ENCODE measurements at places on chromosomes 3 and 15.

DNA sequence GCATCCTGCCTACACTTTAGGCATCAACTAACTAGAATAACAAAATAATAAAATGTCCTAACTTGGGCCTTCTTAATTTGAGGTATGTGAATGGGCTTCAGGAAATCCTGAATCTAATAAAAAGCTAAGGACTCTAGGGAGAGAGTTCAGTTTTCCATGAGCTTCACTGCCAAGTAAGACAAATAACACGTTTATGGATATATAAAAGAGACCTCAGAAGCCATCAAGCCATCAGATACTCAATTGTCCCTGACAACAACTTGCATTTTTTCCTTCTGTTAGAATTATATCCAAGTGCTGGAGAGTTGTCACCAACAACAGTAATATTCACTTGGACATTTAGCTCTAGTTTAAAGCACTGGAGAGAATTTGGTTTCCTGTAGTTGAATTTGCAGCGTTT is 102.4 kb upstream of the IGSF10 start:
- no peak for DNase-seq

DNA sequence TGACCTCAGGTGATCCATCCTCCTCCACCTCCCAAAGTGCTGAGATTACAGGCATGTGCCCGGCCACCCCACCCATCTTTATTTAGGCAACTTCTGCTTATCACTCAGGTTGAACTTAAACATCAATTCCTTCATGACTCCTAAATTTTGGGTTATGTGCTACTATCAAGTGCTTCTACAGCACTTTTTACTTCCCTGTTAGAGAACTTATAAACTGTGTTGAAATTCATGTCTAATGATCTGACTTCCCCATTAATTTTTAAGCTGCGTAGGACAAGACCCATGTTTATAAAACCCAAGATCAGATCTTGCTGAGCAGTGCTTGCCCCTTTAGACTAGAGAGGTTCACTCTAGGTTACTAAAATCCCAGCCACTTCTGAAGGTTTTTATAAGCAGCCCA is 266.2 kb upstream of the TPRG1 start:
- DNase-seq = no peak

DNA sequence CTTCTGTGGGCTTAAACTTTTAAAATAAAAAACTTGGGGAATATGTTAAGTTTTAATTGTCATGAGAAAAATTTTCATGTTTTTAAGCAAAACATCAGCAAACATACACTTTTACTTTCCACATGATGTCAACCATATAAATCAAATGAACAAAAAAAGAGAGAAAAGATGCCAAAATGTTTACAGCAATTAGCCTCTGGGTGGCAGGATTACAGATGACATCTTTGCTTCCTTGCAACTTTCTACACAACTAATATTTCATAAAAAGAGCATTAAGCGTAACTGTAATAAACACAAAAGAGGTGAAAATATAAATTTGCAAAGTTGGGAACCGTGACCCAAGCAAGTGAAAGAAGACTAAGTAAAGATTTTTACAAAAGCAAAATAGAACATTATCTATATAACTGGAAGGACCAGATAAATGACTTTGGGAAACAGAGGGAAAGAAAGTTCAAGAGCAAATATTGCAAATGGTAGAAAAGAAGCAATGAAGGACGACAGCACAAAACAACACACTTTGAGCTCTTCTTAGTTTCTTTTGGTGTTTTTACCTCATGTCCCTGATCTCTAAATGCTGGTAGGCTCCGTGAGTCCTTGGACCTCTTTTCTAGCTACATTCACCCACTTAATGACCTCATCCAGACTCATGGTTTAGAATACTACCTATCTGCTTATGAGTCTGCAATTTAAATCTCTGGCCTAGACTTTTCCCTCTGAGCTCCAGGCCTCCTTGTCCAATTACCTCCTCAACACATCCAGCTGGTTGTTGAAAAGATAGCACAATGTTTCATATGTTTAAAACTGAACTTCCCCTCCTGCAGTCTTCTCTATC is 9.4 kb downstream of the TP53BP1 start:
- peak; percentile 59 for DNase-seq

GRCh38 chr3:25564075-25564474 is 100.6 kb downstream of the TOP2B start:
- DNase-seq = no peak

GRCh38 chr15:40055576-40056293 is 16.8 kb upstream of the SRP14 start:
- DNase-seq = no peak

- no peak for DNase-seq
Measured at GRCh38 chr15:73946046-73946721, 19.9 kb downstream of the LOXL1 start.

DNA sequence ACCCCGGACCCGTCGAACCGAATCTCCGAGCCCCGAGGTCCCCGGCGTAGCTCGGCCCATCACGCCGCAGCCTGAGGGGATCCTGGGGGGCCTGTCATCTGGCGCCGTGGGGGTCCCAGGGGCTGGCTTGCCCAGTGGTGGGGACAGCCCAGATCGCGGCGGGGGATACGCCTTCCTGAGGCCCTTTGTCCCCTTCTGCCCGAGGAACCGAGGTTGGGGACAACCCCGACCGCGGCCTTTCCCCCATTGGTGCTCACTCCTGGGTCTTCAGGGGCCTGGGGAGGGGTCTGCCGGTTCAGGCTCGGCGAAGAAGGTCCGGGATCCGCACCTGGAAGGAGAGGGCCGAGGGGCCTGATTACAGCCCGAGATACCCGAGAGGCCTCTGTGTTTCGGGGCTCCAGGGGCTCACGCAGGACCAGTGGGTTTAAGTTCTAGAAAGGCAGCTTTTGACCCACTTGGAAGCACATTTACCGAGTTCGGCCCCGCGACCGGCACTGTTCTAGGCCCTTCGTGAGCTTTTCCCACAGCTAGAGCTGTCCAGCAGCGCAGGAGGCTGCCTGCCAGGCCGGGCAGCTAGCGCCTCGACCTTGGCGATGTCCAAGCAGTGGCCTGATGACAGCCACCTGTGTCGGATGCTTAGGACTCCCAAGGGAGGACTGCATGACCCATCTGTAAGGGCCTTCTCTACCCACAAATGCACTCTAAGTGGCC is 504 bp downstream of the ABHD2 start:
- DNase-seq = no peak

All from pons (tissue), 1 donor.